Activated naive CD4-positive, alpha-beta T cell treated with anti-CD3 and anti-CD28 coated beads, Interleukin-2, amount 10 ng/mL, durations not matched to agents 7 days and 5 days (primary cell): ENCODE measurements at places on chromosomes 7 and 10.

DNA sequence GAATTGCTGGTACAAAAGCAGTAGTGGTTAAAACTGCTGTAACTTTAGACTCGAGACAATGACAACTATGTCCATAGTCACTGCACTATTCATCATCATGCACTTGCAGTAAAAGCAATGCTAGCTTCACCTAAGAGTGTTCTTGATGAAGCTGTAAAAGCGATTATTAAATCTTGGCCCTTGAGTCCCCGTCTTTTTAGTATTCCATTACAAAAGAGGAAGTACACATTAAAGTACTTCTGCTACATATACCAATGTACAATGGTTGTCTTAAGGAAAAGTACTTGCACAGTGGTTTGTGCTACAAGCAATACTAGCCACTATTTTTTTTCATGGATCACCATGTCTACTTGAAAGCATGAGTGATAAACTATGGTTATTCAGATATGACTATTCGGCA, 78.3 kb downstream of the ATAD1 start:
- no peak for DNase-seq

- DNase-seq: no peak
Measured at GRCh38 chr10:69056129-69056528, 31.8 kb upstream of the SRGN start.

GRCh38 chr10:42690449-42691360, 52.3 kb upstream of the ZNF33B start:
- DNase-seq: no peak

GRCh38 chr7:134702366-134703240, 56.0 kb downstream of the BPGM start:
- no peak for DNase-seq

GRCh38 chr10:87656431-87657072, 3.1 kb upstream of the PAPSS2 start:
- DNase-seq: no peak

- DNase-seq: no peak
Measured at GRCh38 chr7:2945171-2945570, 98.5 kb downstream of the CARD11 start.

- no peak for DNase-seq
Measured at GRCh38 chr7:30879139-30880124, 32.2 kb upstream of the AQP1 start.

DNA sequence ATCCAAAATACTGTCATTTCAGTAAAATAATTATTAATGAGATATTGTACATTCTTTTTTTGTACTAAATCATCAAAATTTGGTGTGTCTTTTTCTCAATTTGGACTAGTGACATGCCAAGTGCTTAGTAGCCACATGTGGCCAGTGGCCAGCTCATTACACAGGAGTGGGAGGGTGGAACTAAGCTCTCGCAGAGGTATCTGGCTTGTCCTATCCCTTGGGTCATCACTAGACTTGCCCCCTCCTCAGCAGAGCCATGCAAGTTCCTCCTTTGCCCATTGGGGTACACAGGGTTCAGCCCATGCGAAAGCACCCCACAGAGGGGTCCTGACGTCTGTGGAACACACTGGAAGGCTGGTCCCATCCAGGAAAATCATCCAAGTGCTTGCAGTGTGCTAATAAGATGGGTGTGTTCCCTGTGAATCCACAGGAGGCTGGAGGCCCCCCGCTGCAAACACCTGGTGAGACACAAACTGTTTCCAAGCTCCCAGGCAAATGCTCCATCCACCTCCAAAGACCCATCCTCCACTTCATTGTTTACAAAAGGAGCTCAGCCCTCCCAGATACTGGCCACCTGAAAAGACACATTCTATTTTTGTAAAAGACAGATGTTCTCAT, 1.3 kb downstream of the ARHGAP22 start:
- DNase-seq: no peak

- DNase-seq: no peak
Measured at GRCh38 chr7:122329145-122329802, 24.7 kb upstream of the FEZF1 start.

DNA sequence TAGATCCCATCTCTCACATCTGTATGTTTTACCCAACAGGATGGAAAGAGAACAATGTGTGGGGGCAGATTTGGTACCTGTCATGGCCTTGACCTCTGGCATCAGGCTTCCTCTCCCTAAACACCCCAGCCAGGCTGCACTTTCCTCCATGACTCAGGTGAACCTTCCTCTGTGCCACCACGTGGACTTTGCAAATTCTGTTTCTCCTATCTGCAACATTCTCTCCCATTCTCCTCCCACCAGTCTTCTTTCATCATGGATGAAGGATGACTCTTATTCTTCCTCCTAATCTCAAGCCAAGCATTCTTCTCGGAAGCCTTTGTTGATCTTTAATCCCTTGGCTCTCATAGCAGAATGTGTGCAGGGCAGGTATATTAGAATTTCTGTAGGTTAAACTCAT, 355.4 kb downstream of the KCNMA1 start:
- no peak for DNase-seq

- DNase-seq: no peak
Measured at GRCh38 chr10:111709603-111710002, 474.0 kb downstream of the GPAM start.

GRCh38 chr7:9071160-9071762, 637.9 kb downstream of the NXPH1 start:
- DNase-seq: no peak
